ENCODE measurements at places on chromosomes 2 and 18.

- DNase-seq, result no peak
These were observed 9.9 kb upstream of the YPEL5 start for GRCh38 chr2:30136764-30137444.

DNA sequence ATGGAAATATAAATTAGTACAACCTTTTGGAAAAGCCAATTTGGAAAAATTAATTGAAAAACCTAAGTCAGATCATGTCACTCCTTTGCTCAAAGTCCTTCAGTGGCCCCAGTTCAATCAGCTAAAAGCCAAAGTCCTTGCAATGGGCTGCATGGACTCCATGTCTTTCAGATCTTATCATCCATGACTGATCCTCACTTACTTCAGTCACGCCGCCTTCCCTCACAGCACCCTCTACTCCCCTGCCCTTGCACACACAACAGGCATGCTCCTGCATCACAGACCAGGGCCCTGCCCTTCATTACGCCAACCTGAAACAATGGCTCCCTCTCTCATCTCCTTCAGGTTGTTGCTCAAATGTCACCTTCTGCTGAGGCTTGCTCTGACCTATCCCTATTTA is 15.6 kb downstream of the KANSL3 start:
- no peak for DNase-seq

DNA sequence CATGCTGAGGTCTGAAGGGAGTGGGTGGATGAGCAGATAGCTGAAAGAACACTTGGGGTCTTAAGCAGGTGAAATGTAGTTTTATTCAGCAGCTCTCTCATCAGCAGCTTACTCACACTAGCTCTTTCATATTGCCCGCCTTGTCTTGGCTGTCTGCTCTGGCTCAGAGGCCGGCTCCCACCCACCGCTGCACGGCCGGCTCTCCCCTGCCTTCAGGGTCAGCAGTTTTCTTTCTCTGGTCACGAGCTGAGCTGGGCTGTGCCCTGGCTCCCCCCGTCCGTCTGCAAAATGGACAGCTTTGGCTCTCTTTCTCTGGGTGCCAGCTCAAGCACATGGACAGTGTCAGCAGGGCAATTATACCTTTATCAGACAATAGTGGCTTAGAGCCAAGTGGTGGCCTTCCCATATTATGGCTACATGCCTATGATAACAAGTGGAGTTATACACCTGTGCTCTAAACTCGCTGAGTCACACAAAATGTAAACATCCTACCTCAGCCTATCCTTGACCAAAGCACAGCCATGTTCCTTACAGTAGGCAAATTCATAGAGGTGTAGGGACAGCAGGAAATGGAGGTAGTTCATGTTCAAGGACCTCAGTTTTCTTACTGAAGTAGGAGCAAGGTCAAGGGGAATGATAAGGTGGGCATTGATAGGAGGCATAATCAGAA is 224.8 kb downstream of the SOCS6 start:
- no peak for DNase-seq

- no peak for DNase-seq
These were observed 136.3 kb downstream of the ZNF516 start for GRCh38 chr18:76358774-76359173.

- no peak for DNase-seq
These were observed 112.7 kb downstream of the GBX2 start for GRCh38 chr2:236055471-236055870.

GRCh38 chr2:20594957-20595356 is 55.9 kb downstream of the HS1BP3 start:
- no peak for DNase-seq

- no peak for DNase-seq
These were observed 428.3 kb downstream of the PARD3B start for GRCh38 chr2:204973616-204974015.

DNA sequence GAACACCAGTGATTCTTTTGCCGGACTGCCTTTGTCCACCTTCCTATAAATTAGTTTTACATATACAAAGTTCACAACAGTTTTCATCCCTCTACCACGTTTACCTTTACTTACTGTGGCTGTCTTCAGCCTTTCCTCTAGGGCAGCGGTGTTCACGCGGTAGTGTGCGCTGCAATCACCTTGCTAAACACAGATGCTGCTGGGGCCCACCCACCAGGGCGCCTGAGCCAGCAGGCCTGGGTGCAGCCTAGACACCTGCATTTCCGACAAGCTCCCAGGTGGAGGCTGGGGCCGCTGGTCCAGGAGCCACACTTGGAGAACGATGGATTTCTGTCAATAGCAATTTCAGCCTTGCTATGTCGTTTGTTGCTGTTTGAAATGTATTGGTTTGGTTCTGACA is 83.1 kb downstream of the NDUFA10 start:
- DNase-seq, result no peak

DNA sequence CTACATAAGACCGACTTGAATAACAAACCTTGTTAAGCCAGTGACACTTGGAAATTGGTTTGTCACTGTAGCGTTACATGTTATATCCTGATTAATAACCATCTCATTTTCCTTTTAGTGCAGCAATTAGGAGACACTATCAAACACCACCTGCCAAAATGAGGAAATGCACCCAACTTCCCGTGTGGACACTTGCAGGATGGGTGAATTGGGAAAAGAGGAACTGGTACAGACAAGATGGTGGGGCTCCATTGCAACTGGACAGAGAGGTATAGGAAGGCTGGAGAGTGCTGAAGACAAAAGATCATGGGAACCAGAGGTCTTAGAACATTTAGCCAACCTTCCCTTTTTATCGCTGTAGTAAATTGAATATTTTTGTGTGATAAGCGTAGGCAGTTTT is 816.3 kb upstream of the HS6ST1 start:
- DNase-seq, result no peak

DNA sequence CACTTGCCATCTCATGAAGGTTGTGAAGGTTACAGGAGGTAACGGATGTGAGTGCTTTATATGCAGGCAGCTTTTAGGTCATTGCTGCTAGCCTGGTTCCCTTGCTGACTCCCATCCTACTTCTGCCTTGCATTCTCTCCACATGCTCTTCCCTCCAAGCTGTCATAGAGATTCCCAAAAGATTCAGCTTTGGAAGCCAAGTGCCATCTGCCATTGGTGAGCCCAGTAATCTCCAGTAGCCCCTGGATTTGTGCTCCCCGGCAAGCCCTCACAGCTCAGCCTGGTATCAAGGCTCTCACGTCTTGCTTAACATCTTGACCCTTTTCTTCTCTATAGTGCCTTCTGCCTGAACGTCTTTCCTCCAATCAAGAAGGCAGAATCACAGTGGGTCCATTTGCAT is 61.6 kb downstream of the MYT1L start:
- DNase-seq, result no peak

DNA sequence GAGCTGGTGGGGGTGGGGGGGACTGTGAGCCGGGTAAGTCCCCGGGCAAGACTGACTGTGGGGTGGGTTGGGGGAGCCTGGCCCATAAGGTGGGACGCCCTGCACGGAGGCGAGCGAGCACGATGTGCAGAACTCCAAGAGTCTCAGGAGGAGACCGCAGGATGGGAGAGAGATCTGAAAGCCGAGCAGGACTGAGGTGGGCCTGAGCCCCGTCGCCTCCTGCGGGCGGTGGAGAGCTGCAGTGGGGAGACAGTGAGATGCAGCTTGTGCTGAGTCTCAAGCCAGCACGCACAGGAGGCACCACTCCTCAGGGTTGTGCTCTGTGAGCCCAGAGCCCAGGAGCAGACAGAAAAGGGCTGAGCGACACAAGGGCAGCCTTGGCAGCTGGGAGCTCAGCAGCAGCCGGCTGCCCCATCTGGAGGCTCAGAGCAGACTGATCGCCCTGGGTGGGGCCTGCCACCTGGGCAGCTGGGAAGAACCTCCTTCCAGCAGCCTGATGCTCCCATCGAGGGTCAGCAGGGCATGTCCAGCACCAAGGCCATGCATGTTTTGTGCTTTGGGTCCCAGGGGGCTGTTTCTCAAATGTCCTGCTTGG is 15.9 kb downstream of the ARHGEF4 start:
- no peak for DNase-seq

GRCh38 chr18:75854174-75854573 is 426.7 kb upstream of the SMIM21 start:
- DNase-seq, result no peak

DNA sequence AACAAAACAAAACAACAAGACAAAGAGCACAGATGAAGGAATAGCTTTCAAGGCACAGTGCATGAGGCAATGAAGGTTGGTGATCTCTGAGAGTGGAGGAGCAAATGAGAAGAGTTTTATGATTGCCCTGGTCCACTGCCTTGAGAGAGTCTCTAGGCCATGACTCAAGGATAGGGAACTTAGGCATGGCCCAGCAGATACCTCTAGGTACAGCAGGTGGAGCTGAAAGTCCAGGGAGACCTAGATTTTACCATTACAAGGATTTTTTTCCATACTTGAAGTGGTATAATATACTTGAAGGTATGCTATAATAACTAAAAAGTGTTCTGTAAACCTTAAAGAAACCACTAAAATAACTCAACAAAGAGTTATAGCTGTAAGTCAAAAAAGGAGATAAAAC is 239.5 kb upstream of the KLHL29 start:
- no peak for DNase-seq

GRCh38 chr2:18724371-18725145 is 135.2 kb upstream of the NT5C1B start:
- no peak for DNase-seq

- DNase-seq, result no peak
These were observed 1.3 kb downstream of the PROC start for GRCh38 chr2:127419448-127420038.

DNA sequence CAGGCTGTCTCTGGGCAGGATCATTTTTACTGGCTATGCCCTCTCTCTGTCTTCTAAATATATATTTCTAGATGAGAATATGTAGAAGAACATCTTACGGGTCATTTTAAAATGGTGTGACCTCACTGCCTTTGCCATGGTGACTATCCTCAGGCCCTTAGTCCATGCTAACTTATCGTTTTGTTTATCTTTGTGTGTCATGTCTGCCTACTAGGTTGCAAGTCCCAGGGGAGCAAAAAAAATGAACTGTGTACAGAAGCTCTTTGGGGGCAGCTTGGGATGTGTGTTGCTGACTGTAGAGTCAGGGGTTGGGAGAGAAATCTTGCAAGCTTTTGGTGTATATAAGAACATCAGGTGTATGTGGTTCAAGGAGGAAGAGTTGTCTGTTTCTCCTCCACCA is 11.0 kb downstream of the CPSF3 start:
- no peak for DNase-seq

DNA sequence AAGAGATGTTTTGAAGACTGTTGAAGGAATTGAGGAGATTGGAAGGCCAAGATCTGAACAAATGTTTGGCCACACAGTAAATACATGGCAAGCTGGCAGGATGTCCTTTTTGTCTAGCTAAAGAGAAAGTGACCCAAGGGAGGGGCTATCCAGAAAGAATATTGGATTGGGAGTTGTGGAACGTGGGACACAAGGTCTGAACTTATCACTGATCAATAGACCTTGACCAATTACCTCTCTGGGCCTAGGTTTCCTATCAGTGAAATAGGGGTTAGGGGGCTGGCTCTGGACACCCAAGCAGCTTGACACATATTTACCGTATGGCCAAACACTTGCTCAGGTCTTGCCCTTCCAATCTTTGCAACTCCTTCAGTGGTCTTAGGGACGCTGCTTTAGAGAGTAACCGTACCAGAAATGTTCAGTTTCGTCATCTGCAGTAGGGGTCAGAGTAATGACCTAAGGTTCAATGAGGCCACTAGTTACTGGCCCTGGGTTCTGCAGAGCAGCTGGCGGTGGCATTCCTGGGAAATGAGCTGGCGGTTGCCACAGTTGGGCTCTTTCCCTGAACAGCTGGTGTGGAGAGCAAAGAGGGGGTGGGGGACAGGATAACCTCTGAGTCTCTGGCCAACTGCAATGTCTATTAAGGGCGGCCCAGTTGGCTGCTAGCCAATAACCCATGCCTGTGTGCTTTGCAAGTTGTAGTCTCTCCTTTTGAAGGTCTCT is 70.1 kb upstream of the STPG4 start:
- peak; percentile 52 for DNase-seq

DNA sequence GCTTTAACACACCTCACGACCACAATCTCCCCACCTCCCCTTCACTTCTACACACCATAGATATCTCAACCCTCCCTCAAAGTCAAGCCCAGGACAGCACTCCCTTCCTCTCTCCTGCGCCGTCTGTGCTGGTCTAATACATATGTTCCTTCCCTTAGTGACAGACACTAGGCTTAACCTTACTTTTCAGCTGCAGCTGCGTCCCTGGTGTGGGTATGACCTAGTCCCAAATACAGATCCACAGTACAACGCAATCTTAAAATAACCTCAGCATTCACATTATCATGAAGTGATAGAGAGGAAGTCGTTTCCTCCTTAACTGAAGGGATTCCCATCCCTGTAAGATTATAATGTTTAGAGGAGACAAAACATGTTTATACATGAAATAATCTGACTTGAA is 192.7 kb upstream of the TANK start:
- DNase-seq, result no peak

GRCh38 chr2:222706616-222707015 is 35.2 kb downstream of the MOGAT1 start:
- no peak for DNase-seq

- no peak for DNase-seq
These were observed 9.8 kb upstream of the LBH start for GRCh38 chr2:30221531-30221930.

- DNase-seq, result no peak
These were observed 4.5 kb downstream of the RPL37A start for GRCh38 chr2:216503159-216503629.

- no peak for DNase-seq
These were observed 370.8 kb downstream of the TNS1 start for GRCh38 chr2:217632043-217632442.

- DNase-seq, result no peak
These were observed 190.6 kb upstream of the SMIM21 start for GRCh38 chr18:75618146-75618545.

DNA sequence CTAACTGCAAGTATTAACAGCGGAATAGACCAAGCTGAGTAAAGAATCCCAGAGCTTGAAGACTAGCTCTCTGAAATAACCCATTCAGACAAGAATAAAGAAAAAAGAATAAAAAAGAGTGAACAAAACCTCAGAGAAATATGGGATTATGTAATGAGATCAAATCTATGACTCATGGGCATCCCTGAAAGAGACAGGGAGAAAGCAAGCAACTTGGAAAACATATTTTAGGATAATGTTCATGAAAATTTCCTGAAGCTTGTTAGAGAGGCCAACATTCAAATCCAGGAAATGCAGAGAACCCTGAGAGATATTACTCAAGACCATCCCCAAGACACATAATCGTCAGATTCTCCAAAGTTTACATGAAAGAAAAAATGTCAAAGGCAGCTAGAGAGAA is 17.3 kb downstream of the PFN4 start:
- no peak for DNase-seq

- peak; percentile 90 for DNase-seq
These were observed 280 bp upstream of the CYP1B1 start for GRCh38 chr2:38076152-38076709.

DNA sequence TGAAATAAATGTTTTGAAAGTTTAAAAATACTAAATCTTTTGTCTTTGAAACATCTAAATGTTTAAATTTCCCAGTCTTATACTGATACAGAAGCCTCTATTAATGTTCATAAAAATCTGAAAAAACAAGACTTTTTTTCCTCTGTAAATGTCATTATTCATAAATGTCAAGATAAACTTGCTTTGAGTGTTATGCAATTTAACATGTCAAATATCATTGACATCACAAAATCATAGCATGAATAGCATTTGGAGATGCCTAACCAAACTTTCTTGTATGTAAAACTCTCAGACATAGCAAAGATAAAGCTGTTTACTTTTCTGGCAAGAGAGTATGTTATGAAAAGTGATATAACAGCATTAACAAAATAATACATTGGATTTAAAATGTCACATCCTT is 128.0 kb upstream of the CDH19 start:
- no peak for DNase-seq
